Uterus (tissue), 4 donors: ENCODE measurements at places on chromosomes 2 and 18. TPM values are rescaled to one million over a fixed set of nuclear protein-coding genes. Genes with fewer than 3 reads are reported as not detected.
A peak's percentile ranks its signal among the peaks of the same experiment; 100 is the strongest.

DNA sequence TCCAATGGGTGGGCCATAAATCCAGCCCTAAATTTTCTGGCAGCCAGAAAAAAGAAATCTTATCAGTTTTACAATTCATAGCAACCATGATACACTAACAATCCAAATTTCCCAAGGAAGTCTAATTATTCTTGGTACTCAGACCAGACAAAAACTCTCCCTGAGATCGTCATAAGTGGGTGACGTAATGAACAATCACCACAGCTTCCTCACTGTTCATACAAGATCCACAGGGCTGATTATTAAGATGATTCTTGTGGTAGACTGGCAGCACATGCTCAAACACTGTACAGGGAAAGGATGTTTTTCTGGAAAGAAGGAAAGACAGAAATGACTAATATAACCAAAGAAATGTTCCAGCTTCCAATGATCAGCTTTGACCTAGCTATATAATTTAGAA, 178.3 kb upstream of the CRIM1 start:
- no peaks in the 10 kb centered on the region for H3K36me3 ChIP-seq
- no peaks in the 10 kb centered on the region for H3K4me1 ChIP-seq
- DNase-seq: no peak
- H3K4me3 ChIP-seq: no peak overlapping the region
- H3K27me3 ChIP-seq: no peaks in the 10 kb centered on the region
- no peak overlapping the region for H3K27ac ChIP-seq

Gene IFIH1
- total RNA-seq: 31.4 TPM

DNA sequence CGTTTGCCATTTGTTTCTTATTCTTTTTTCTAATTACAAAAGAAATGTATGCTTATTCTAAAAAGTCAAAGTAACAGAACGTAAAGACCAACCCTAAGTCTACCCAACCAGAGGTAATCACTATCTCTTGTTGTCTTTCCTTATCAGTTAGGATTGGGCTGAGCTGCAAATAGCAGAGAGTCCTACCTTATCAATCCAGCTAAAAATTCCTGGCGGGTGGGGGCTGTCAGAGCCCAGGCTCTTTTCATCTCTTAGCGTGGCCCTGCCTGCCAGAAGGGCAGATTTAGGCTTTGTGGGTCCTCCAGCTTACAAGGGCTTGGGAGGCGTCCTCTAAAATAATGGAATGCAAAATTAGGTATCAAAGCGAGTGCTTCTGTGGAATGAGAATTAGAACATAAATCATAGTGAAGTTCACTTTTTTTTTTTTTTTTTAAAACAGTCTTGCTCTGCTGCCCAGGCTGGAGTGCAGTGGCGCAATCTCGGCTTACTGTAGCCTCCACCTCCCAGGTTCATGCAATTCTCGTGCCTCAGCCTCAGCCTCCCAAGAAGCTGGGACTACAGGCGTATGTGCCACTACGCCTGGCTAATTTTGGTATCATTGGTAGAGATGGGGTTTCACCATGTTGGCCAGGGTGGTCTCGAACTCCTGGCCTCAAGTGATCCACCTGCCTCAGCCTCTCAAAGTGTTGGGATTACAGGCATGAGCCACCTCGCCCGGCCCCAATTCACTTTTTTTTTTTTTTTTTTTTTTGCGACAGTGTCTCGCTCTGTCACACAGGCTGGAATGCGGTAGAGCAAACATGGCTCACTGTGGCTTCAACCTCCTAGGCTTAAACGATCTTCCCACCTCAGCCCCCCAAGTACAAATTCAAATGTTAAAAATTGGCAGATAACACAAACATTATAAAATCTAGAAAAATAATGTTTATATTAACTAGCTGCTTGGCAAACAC, 57.4 kb upstream of the B3GNT7 start:
- no peak overlapping the region for H3K27ac ChIP-seq
- no peaks in the 10 kb centered on the region for H3K36me3 ChIP-seq
- DNase-seq: no peak
- H3K4me1 ChIP-seq: no peaks in the 10 kb centered on the region
- no peaks in the 10 kb centered on the region for H3K27me3 ChIP-seq

Gene DLGAP1
- 9.6 TPM for total RNA-seq

DNA sequence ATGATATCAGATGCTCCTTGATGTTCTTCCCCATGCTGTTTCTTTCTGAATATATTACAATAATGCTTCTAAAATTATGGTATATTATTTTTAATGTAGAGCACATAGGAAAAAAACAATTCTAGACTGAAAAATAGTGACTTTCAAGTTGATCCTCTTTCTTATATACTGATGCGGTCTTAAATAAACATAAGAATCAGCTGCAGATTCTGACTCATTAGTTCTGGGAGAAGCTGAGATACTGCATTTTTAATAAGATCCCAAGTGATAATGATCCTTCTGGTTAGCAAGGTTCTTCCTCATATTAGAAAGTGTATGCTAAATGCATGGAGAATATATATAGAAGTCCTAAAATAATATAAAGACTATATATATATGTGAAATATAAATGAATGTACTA, 124.9 kb downstream of the XIRP2 start:
- no peaks in the 10 kb centered on the region for H3K4me1 ChIP-seq
- no peaks in the 10 kb centered on the region for H3K27me3 ChIP-seq
- no peak for DNase-seq
- H3K36me3 ChIP-seq: no peaks in the 10 kb centered on the region
- no peak overlapping the region for H3K4me3 ChIP-seq
- no peak overlapping the region for H3K27ac ChIP-seq

DNA sequence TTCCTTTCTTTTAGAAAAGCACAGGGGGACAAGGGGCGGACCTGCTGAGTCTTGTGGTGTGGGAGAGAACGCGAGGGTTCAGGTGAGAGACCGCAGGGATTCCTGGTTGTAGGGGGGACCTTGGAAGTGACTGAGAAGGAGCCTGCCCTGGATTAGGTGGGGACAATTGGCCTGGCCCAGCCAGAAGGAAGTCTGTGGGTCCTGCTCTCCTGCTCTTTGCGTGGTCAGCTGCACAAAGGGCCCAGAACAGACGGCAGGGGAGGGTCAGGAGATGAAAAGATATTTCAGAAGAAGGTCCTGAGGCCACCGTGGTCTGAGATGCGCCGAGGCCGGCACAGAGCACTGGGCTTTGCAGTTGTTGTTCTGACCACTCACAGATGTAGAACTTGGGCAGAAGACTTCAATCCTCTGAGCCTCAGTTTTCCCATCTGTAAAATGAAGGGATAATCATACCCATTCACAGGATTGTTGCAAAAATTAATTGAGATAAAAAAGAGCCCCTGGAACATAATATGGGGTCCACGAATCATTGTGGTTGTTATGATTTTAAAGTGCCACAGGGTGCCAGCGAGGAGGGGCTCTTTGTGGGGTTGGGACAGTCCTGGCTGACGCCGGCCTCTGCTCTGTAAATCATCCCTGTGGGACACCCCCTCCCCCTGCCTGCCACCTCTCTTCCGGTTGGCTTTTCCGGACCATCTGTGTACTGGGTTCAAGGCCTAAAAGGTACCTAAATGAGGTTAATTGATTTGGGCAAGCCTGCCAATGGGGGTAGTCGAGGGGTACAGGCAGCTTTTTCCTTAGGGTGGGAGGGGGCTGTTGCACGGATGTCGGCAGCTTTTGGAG, 1.8 kb downstream of the LPIN1 start:
- no peak for DNase-seq
- H3K36me3 ChIP-seq: no peaks in the 10 kb centered on the region
- no peaks in the 10 kb centered on the region for H3K27me3 ChIP-seq
- H3K4me1 ChIP-seq: peaks cover 16% of the 10 kb centered on the region
- peak overlapping the region; percentile 90 for H3K27ac ChIP-seq

DNA sequence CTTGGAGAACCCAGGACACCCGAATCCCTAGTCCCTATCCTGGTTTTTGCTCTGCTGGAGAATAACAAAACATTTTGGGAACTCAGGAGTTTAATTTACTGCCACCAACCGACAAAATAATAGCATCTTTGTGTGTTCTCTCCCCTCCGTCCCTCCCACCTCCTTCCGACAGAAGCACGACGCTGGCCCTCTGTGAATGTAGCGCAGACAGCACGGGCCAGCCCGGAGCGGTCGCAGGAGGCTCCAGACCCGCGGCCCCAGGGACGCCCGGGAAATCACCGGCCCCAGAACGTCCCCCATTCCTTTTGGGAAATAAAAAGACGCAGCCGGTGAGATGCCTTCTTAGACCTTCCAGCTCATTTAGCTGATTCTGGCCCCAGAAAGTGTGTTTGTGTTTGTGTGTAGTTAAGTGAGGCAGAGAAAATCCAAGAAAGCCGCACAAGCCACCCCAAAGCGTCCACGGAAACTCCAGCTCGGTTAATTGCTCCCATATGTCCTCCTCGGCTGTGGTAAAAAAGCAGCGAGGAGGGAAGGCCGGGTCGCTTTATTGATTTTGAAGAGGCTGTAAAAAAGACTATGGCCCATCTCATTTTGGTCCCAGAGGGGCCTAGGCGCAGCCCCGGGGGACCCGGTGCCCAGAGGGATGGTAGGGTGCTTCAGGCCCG, 577 bp upstream of the TANC1 start:
- H3K27me3 ChIP-seq: no peaks in the 10 kb centered on the region
- no peaks in the 10 kb centered on the region for H3K36me3 ChIP-seq
- peak; percentile 56 for DNase-seq
- H3K27ac ChIP-seq: peak overlapping the region; percentile 96
- H3K4me1 ChIP-seq: no peaks in the 10 kb centered on the region

- H3K27ac ChIP-seq: peak overlapping the region; percentile 4
- no peaks in the 10 kb centered on the region for H3K27me3 ChIP-seq
- no peaks in the 10 kb centered on the region for H3K36me3 ChIP-seq
- DNase-seq: no peak
These were observed 2.9 kb downstream of the UGP2 start for GRCh38 chr2:63844616-63845015.
